ENCODE measurements at places on chromosomes 4 and X.

GRCh38 chrX:7462110-7462509 is 314.2 kb upstream of the PUDP start:
- no peak overlapping the region for H3K27ac ChIP-seq
- H3K36me3 ChIP-seq, result no peaks in the 10 kb centered on the region
- DNase-seq, result no peak
- H3K4me1 ChIP-seq, result no peaks in the 10 kb centered on the region
- no peak overlapping the region for H3K4me3 ChIP-seq

GRCh38 chrX:39043838-39044550 is 242.7 kb downstream of the MID1IP1 start:
- H3K4me3 ChIP-seq, result no peak overlapping the region
- no peaks in the 10 kb centered on the region for H3K36me3 ChIP-seq
- H3K27ac ChIP-seq, result no peak overlapping the region
- H3K27me3 ChIP-seq, result no peaks in the 10 kb centered on the region

DNA sequence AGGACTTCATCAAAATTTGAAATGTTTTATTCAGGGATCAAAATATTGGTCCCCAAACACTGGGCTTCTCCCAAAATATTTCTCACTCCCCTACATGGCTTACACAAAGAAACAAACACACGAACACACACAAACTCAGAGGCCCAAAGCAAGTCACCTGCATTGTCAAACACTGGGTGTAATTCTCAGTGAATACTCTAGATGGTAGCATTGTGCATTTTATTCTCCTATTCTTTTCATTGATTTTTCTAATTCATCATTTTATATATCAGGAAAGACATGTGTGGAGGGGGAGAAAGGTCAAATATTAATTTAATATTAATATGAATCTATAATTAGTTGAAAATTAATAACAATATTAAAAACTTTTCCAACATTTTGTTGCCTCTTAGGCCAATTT is 72.3 kb upstream of the TNMD start:
- no peak overlapping the region for H3K27ac ChIP-seq
- no peaks in the 10 kb centered on the region for H3K4me1 ChIP-seq
- H3K36me3 ChIP-seq, result no peaks in the 10 kb centered on the region
- H3K27me3 ChIP-seq, result no peaks in the 10 kb centered on the region
- DNase-seq, result peak; percentile 31

DNA sequence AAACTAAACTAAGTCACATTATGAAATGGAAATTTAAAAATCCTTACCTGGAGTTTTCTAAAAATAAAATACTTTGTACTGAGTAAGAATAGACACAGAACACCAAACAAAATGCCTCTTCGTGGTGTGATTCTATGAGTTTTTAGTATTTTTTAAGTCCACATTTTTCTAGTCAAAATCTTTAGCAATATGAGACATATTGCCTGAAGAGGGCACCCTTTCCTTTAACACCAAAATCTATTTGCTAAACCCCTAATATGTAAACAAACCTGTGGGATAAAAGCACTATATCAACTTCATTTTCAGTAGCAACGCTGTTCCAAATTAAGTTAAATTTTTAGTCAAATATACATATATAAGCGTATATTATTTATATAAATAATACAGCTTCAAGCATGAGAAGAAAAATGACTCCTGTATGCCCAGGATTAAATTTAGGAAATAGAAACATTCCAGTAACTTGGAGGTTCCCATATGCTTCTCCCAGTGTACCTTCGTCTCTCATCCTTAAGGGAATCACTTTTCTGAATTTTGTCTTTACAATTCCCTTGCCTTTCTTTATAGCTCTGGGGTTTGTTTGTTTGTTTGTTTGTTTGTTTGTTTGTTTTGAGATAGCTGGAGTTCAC is 23.0 kb upstream of the PGM2 start:
- H3K27me3 ChIP-seq, result no peaks in the 10 kb centered on the region
- no peaks in the 10 kb centered on the region for H3K36me3 ChIP-seq
- H3K27ac ChIP-seq, result no peak overlapping the region
- H3K4me3 ChIP-seq, result no peak overlapping the region
- DNase-seq, result peak; percentile 72
- no peaks in the 10 kb centered on the region for H3K4me1 ChIP-seq

DNA sequence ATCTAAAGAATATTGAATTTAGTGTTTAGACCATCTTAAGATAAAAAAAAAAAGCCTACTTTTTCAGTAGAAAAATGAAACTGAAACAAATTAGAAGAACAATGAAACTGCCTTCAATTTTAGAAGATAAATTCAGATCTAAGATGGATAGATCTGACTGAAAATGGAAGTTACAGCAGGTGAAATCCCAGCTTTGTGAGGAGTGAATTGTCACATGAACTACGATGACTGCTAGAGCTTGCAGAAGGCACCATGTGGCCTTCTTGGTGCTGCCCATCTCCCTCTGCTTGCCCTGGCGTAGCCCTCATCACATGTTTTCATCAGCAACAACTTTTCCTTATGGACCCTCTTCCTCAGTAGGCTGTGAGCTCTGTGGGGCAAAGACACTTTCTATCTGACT is 51.4 kb upstream of the EMCN start:
- no peak overlapping the region for H3K27ac ChIP-seq
- H3K27me3 ChIP-seq, result no peaks in the 10 kb centered on the region
- no peak for DNase-seq
- no peaks in the 10 kb centered on the region for H3K4me1 ChIP-seq
- no peak overlapping the region for H3K4me3 ChIP-seq

DNA sequence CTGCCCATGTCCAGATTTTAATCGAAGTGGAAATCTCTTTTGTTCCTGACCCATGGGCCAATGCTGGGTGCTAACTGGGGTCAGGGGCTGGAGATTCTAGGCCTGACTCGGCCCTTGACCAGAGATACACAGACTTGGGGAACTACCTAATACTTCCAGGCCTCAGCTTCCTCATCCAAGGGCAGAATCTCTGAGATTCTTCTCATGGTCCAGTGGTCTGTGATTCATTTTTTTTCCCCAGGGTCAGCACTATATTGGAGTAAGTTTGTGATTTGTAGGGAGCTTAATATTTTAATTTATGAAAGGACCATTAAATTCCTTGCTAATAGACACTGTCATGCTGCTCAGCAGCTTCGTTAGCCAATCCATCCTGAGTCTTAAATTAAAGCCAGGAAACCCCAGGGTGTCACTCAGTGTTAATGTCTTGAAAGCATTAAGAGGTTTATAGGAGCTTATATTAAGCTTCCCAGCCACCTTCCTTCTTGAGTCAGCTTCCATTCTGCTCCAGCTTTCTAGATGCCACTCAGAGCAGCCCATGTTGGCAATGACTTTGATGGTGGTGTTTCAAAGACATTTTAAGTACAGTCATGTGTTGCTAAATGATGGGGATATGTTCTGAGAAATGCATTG is 27.0 kb upstream of the PROM1 start:
- H3K36me3 ChIP-seq, result no peaks in the 10 kb centered on the region
- DNase-seq, result no peak
- no peaks in the 10 kb centered on the region for H3K4me1 ChIP-seq

DNA sequence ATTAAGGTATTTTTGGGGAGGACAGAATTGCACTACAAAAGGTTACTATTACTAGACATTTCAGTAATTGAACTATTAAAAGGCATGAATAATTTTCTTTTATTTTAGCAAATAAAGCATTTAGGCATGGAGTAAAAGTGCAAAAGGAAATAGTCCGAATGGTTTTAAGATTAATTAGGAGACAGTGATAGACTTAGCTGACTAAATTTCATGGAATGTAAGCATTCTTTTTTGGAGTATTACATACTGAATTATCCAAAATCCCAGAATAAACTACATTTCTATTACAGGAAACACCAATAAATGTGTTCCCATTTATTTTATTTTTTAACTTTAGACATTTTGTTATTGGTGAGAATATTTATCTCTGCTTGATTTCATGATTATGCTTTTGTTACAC is 30.7 kb upstream of the MAP9 start:
- no peak overlapping the region for H3K27ac ChIP-seq
- H3K27me3 ChIP-seq, result no peaks in the 10 kb centered on the region
- H3K4me3 ChIP-seq, result no peak overlapping the region
- no peak for DNase-seq
- no peaks in the 10 kb centered on the region for H3K4me1 ChIP-seq

DNA sequence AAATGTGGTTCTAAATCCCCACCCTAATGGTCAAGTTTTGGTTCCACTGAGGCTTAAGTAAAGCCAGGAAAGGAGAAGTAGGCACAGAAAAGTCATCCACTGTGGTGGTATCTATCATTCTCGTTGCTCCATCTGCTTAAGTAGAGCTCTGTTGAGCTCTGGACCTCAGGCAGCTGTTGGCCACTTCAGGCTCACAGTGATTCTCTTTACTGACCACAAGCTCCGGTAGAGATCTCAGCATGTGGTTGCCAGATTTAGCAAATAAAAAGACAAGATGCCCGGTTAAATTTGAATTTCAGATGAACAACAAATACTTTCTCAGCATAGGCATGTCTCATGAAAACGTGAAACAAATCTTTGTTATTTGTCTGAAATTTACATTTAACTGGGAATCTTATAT is 132.3 kb upstream of the PTCHD1 start:
- no peaks in the 10 kb centered on the region for H3K4me1 ChIP-seq
- no peaks in the 10 kb centered on the region for H3K36me3 ChIP-seq
- H3K27ac ChIP-seq, result no peak overlapping the region
- H3K4me3 ChIP-seq, result no peak overlapping the region
- H3K27me3 ChIP-seq, result no peaks in the 10 kb centered on the region

Measured in B cell (primary cell).